Amniotic stem cell (primary cell): ENCODE measurements at places on chromosomes 12 and 14.

DNA sequence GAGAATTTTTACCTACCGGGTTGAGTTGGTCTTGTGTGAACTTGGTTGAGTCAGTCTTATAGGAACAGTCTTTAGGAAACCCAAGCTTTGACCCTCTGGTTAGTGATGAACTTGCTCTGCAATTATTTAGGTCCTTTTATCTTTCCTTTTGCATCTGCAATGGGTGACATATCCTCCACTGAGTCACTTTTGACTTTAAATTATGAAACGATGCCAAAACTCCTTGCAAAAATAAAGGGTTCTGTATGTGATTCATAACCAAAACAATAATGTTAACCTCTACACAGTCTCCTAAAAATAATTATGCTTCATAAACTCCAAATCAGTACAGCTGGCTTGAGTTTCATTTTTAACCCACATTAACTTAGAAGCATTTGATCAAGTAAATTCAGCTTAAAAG is 979.4 kb downstream of the GALC start:
- no peak for DNase-seq

DNA sequence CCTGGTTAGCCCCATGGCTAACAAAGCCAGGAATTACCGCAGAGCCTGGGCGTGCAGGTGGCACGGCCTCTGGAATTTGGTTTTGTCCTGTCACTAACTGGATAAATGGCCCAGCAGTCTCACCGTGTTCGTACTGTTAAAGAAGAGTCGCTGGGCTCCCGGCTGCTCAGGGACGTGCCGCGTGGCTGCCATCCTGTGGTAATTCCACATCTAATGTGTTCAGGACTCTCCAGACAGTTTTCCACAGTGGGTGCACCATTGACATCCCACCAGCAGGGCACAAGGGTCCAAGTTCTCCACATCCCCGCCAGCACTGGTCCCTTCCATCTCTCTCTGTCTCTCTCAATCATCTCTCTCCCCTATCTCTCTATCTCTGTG is 19.6 kb downstream of the NOC4L start:
- no peak for DNase-seq

DNA sequence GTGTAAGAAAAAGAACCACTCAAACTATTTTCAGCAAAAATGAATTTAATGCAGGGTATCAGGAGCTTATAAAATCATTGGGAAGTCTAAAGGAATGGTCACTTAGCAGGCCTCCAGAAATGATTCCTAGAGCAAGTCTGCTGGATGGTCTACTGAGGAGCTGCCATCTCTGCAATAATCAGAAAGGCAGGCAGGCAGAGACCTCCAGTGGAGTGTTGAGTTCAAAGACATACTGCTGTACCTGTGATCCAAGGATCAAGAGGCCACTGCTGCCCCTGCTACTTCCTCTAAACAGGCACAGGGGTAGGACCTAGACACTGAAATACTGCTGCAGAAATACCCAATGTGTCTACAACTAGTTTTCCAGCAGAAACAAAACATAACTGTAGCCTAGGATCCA is 14.5 kb upstream of the KICS2 start:
- DNase-seq, result no peak

- DNase-seq, result peak; percentile 41
These were observed 465.9 kb upstream of the TBX3 start for GRCh38 chr12:115149685-115150378.

GRCh38 chr12:53994264-53995001 is 5.5 kb upstream of the HOXC9 start:
- no peak for DNase-seq

GRCh38 chr14:55730592-55731310 is 150.7 kb downstream of the KTN1 start:
- DNase-seq, result no peak

GRCh38 chr12:11876307-11876706 is 194.4 kb upstream of the BCL2L14 start:
- DNase-seq, result no peak

DNA sequence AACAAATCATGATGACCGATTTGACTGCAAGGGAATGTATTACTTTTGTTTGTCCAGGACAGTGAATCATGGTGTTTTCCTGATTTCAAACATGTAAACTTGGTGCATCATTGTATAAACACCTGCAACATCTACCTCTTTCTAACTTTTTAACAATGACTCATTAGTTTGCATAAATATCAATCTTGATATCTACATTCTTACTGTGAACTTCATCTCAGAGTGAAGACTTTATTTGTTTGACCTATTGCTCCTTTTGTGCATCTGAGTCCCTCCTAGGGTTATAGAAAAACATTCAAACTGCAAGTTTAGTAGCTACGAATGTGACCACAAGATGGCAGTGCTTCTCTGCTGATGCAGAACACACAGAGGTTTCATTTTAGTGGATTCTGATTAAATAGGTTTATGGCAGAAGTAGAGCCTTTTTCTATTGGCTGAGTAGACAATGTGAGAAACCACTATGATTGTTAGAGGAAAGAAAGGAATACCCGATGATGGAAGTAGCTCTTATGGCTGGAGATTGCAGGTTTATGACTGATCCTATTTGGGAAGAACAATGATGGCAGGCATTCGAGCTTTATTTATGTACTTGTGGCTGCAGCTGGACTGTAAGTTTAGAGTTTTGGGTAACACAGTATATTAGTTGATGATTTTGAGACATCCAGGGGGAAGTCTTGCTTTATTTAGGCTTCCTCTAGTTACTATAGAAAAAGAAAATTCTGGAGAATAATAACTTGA is 244.2 kb upstream of the OR4E1 start:
- DNase-seq, result peak; percentile 43

- no peak for DNase-seq
These were observed at the start of gene TMEM132C for GRCh38 chr12:128267131-128267622. TMEM132C (plus strand) TSS chr12:128267170; CDS start chr12:128267403, 233 bp downstream.

GRCh38 chr12:113577464-113578129 is 105.9 kb upstream of the LHX5 start:
- DNase-seq, result no peak

GRCh38 chr14:93050761-93051160 is 65.0 kb downstream of the ITPK1 start:
- no peak for DNase-seq

- DNase-seq, result no peak
These were observed 128.3 kb downstream of the SSPN start for GRCh38 chr12:26323673-26324072.

GRCh38 chr12:124143726-124144125 is 151.2 kb upstream of the RFLNA start:
- no peak for DNase-seq

DNA sequence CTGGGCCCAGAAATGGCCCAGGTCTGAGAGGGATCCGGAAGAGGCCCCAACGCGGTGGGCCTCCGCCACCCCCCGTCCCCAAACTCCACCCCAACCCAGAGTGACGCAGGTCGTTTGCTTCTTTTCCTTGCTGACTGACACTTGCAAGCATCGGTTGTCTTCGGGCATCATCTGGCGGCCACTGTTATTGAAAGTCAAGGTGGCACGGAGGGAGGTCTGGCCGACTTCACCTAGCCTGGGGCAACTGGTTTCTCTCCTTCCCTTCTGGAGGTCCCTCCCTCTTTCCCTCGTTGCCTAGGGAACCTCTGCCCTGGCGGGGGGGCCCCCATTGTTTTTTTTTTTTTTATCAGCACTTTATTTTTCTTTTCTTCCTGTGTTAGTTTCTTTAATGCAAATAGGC is 241.8 kb downstream of the ALG10 start:
- DNase-seq, result no peak

- DNase-seq, result no peak
These were observed 41.2 kb downstream of the NEUROD4 start for GRCh38 chr12:55061024-55061423.

DNA sequence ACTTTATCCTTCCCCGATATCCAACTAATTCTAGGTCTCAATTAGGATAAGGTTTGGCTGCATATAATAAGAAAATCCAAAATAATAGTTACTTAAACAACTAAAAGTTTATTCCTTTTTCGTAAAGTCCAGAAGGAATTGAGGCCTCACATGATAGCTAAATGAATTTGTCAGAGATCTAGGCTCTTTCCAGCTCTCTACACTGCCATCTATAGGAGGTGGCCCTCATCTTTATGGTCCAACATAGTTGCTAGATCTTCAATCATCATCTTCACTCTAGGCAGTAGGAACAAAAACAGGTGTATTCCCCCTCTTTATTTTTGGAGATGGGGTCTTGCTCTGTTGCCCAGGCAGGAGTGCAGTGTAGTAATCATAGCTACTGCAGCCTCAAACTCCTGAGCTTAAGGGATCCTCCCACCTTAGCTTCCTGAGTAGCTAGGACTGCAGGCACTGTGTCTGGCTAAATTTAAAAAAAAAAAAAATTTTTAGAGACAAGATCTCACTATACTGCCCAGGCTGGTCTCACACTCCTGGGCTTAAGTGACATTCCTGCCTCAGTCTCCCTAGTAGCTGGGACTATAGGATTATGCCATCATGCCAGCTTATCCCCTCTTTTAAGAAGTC is 46.5 kb upstream of the SAV1 start:
- DNase-seq, result no peak

GRCh38 chr12:72605975-72606374 is 333.8 kb downstream of the TRHDE start:
- DNase-seq, result no peak

GRCh38 chr14:66572826-66573225 is 64.9 kb downstream of the GPHN start:
- DNase-seq, result no peak

DNA sequence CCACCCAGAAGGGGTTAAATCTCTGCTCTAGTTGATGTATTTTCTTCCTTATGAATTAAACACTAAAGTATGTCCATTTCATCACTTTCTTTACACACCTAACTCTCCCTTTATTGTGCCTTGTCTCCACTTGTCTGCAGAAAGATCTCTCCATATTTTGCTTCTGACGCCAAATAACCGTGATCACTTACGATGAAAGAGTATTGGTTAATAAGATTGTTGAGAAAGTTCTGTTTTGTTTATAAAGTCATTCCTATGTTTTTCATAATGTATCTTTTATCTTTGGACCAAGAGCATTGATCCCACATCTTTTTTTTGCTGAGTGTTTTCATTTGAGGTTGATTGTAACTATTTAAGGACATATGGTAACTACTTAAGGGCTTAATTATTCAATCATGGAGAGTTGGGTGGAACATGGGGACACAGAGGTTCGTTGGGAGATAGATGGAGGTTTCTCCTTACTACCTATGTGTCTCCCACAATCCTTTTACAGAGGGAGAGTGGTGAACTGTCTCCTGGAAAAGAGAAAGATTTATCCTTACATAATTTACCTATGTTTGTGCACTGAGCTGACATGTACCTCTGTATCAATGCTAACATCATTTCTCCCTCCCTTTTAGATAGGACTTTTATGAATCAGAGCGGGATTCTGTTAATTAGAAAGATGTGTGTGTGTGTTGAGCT is 120.7 kb upstream of the SLC38A2 start:
- no peak for DNase-seq

GRCh38 chr12:92229381-92229780 is 83.7 kb upstream of the BTG1 start:
- DNase-seq, result no peak

DNA sequence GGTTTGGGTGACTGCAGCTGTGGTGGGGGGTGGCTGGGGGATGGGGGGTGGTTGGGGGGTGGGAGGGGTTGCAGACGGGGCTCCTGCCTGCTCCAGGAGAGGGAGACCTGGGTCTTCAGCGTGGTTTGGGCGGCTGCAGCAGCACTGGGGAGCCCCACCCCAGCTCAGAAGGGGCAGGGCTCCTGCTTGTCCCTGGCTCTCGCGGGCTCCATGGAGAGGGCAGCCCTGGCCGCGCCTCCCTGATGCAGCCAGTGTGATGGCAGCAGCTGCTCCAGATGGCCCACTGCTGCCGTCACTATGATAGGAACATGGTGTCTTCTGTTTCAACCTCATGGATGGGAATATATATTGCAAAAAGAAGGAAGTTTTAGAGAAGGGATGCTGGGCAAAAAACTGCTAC is 22.9 kb downstream of the TRHDE start:
- DNase-seq, result no peak

- no peak for DNase-seq
These were observed 237.6 kb downstream of the SLC41A2 start for GRCh38 chr12:104720339-104721038.

DNA sequence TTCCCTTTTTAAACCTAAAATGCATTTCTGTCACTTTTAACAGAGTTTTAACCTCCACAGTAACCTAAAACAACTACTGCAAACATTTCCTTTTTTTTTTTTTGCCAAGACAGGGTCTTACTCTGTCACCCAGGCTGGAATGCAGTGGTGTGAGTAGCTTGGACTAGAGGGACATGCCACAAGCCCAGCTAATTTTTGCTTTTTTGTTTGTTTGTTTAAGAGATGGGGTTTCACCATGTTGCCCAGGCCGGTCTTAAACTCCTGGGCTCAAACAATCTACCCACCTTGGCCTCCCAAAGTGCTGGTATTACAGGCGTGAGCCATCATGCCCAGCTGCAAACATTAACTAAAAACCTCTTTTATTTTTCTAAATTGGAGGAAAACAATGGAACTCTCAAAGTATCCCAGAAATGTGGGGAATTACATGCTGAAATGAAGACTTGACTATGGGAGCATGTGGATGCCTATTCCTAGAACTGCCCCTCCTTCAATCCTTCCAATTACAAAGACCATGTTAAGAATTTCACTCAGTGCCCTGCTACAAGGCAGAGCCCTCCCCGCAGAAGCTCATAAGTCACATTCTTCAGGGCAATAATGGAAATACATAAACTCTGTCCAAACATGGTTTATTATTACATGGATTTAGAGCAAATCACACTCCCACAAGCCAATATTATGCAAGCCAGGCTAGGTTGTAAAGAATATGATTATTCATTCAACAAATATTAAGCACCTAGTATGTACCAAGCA is 66.9 kb downstream of the C12orf56 start:
- DNase-seq, result no peak

GRCh38 chr12:131826097-131826928 is 1.9 kb upstream of the MMP17 start:
- DNase-seq, result no peak

DNA sequence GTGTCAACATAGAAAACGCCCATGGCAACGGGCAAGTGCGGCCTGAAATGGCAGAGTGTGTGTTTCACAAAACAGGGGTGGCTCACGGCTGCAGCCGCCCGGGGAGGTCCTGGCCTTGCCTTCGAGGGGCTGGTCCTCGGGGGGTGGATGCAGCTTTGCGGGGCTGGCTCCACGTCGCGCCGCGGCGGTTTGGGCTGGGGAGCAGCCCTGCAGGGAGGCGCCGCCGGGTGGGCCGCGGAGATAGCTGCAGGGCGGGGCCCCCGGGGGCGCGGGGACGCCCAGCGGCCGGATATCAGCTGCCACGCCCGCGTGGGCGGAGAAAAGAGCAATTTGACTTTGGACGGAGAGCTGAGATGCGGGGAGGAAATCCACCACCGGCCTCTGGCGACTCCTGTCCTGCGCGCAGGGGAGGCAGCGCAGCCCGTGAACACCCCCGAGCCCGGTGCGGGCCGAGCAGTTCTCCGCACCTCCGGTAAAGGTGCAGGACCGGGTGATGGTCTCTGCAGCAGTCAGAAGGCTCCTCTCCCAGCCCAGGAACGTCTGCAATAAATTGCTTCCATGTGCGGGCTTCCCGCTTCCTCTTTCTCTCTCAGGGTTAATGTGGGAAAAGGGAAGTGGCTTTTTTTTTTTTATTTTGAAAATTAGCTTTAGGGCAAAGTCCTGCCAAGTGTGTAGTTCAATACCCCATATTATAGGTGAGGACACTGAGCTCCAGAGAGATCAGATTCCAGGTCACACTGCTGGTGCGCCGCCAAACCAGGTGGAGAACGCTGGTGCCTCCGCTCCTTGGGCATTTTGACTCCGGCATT is 110.5 kb downstream of the ARF6 start:
- DNase-seq, result no peak
